Omental fat pad (tissue), 4 donors: ENCODE measurements at places on chromosomes 1 and 21. TPM values are rescaled to one million over a fixed set of nuclear protein-coding genes. Genes with fewer than 3 reads are reported as not detected.

GRCh38 chr21:34815831-34816705, 147.3 kb downstream of the CLIC6 start:
- no peak for DNase-seq

Gene GBP2
- 80.3 TPM for total RNA-seq

Gene UBXN10
- 0.63 TPM for total RNA-seq

Gene GUCA2A
- total RNA-seq: not detected
